KG1 (cell line): ENCODE measurements at places on chromosomes 12 and 14.

DNA sequence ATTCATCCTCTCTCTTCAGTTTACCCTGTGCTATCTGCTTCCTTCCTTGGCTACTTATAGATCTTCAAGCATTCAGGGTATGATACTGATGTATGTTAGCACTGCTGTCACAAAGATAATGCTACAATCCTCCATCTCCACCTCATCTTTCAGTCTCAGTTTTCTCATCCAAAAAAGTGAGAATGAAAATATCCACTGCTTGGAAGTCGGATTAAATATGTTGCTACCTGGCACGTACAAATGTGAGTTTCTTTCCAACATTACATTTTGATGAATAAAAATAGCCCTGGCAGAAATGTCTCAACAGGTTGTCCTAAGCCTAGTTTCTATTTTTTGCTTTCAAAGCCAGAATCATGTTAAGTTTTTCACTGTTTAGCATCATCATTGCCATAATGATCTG, 149.9 kb downstream of the PTPN11 start:
- no peak for DNase-seq

GRCh38 chr12:132397152-132397933, 68.0 kb upstream of the GALNT9 start:
- no peak for DNase-seq

- peak; percentile 22 for DNase-seq
Observed at GRCh38 chr14:22391908-22392565, 197.0 kb downstream of the DAD1 start.

- DNase-seq: no peak
Observed at GRCh38 chr14:51398898-51399297, 158.9 kb downstream of the TMX1 start.

GRCh38 chr14:41925409-41925808, 318.7 kb downstream of the LRFN5 start:
- DNase-seq: no peak

- no peak for DNase-seq
Observed at GRCh38 chr14:91090743-91091142, 23.1 kb upstream of the DGLUCY start.

GRCh38 chr12:69834147-69834546, 9.1 kb downstream of the MYRFL start:
- no peak for DNase-seq
